NCI-H82 (cell line): ENCODE measurements at places on chromosomes 2 and 18.

GRCh38 chr18:12679183-12679786, 21.4 kb upstream of the SPIRE1 start:
- no peak for DNase-seq

DNA sequence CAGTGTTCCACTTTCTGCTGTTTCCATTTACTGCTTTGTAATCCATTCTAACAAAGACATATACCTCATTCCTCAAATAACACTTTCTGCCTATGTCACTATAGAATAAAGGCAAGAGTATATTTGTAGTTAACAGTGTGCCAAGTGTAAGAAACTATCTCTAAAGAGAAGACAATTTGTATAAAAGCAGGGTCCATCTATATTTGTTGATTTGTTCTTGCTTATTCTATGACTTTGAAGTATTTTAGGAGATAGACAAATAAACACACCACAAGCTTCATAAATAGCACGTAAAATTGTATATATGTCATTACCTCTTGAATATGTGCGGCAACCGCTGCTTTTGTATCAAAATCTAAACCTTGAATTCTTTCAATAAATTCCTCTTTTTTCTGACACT, 56.0 kb downstream of the CCDC88A start:
- no peak for DNase-seq

- DNase-seq = no peak
Measured at GRCh38 chr18:74248189-74248588, 43.6 kb downstream of the CYB5A start.

DNA sequence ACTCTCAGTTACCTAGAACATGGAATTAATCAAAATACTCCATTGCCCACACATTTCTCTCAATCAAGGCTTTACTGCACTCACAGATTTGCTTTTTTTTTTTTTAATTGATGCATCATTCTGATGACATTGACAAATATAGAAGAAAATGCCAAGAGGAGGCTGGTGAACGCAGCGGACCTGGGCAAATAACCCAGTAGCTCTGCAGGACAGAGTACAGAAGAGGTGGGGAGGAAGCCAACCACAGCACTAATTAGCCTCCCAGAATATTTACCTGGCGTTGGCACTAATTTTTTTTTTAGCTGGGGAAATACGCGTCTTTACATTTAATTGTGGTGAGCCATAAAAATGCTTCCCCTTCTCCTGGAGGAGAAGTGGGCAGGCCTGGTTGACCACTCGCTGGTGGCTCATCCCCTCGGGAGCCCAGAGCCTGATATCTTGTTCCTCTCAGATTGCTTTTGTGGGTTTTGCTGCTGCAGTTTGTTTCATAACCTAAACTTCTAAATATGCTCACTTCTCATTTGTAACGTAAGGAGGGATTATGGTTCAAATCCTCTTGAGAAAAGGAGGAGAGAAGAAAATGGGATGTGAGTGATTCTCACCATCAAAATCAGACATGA, 165.8 kb upstream of the EPB41L3 start:
- no peak for DNase-seq

- DNase-seq = no peak
Measured at GRCh38 chr18:2672410-2672809, 16.9 kb downstream of the SMCHD1 start.

- DNase-seq = no peak
Measured at GRCh38 chr2:134815741-134816140, 22.7 kb upstream of the ACMSD start.

DNA sequence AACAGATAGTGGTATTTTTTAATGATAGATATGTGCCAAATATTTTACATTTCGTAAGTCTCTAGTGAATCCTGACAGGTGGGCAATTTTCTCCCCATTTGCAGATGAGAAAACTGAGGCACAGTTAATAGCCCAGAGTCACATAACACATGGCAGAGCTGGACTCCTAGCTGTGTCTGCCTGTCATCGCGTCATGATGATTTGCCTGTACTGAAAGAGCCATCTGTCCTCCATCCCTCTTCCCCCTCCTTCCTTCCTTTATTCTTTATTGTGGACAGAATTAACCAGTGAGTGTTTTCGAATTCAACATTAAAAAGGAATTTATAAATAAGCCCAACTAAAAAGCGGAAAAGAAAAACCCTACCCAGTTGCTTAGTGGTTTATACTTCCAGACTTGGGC, 3.2 kb downstream of the DNAJB2 start:
- no peak for DNase-seq

DNA sequence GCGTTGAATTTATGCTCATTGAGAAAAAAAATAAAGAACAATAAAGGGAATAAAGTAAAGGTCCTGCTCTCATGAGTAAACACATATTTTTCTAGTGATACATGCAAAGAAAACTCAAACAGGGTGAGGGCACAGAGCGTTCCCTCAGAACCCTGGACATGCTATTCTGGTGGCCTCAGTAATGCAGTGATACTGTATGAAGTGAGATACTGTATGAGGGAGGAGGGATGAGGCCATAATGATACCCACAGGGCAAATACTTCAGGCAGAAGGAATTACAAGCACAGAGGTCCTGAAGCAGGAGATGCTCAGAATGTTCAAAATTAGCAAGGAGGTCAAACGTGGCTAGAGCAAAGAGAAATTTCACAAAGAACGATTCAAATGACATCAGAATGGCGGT, 28.4 kb upstream of the RNU4ATAC start:
- DNase-seq = no peak

DNA sequence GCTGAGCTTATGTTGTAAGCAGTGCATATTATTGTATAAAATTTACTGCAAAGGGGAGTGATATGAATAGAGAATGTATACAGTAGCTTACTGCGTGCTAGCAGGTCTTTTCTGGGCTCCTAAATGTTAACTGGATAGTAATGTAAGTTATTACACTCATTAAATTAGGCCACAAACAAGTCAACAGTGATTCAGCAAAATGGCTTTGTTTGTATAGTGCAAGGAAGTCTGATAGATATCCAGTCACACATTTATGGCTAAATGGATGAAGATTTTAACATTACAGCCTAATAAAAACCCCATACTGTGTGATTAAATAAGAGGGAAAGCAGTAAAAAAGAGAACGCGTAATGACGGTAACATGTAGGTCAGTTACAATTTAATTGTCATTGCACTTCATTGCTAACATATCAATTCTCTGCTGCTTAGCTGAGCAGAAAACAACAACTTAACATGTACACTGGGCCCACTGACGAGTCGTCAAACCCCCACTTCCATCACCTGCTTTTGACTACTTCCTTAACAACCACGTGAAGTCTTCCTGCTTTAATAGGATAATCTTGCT, 665.0 kb upstream of the FANCL start:
- DNase-seq = peak; percentile 67

GRCh38 chr2:41916177-41916576, 131.6 kb upstream of the PKDCC start:
- no peak for DNase-seq

GRCh38 chr2:104434318-104434792, 419.6 kb upstream of the POU3F3 start:
- no peak for DNase-seq

- no peak for DNase-seq
Measured at GRCh38 chr2:20584399-20585358, 66.2 kb downstream of the HS1BP3 start.

DNA sequence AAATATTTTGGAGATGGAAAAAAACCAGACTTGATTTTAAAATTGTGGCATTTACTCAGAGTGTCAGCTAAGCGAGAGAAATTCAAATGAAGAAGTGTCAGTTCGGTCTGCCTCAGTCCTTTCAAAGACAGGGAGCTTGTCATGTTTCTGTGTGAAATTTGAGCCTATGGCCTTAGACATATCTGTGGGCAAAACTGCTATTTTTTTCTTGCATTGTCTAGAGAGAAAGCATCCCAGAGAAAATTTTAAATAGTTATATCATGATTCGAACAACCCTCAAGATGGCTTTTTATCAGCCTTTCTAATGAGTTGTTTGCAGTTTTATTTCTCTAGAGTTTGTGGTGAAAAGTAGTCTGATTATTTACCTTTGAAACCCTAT, 50.2 kb upstream of the KCNE4 start:
- no peak for DNase-seq

DNA sequence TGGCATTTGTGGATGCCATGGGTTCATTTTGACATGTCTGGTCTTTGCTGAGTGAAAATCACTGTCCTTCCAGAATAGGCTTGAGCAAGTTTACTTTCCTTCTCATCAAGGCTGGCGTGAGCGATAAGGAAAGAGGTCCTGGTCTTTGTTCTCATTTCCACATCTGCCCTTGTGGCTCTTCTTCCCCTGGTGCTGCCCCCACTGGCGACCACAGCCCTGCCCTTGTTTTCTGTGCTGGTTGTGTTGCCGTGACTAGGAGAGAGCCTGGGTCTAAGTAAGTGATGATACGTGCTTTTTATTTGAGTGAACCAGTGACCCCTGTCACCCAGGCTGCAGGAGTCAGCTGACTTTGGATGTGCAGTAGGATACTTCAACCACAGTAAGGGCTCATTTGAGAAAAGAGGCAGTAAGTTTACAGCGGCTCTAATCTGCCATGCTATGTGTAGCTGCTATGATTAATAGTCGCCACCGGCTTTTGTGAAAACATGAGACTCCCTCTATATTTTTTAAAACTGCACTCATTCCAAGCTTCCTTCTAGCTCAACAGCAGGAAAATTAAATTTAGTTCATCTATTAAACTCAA, 441.7 kb downstream of the RNF144A start:
- DNase-seq = no peak

DNA sequence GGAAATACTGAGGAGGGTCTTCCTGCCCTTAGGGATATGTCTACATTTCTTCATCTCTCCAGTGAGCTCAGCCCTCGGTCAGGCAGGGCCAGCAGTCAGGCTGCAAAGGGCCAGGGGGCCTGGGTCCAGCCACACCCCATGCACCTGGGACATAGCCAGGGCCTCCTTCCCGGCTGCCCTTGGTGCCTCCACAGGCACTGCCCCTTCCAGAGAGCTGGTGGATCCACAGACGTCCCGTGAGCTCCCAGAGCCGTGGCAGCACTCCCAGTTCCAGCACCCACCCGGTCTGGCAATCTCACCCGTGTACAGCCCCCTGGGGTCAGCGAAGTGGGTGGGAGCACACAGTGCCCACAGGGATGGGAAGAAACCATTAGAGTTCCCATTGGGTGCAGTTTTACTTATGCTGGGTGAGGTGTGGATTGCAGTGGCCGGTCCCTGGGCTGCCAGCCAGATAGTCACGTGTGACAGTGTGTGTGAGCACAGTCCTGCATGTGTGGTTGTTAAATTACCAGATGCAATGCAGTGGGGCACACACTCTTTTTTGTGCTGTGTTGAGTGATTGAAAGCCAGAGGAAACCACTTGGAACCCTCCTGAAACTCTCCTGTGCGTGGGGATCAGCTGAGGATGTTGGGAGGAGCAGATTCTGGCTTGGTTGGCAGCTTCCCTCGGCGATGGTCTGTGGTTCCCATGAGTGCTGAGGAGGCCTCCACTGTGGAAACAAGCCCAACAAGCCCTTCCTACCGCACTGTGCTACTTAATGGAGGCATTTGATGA, 131.0 kb downstream of the SNTG2 start:
- no peak for DNase-seq

GRCh38 chr18:39259736-39260135, 1694.1 kb upstream of the CELF4 start:
- no peak for DNase-seq

DNA sequence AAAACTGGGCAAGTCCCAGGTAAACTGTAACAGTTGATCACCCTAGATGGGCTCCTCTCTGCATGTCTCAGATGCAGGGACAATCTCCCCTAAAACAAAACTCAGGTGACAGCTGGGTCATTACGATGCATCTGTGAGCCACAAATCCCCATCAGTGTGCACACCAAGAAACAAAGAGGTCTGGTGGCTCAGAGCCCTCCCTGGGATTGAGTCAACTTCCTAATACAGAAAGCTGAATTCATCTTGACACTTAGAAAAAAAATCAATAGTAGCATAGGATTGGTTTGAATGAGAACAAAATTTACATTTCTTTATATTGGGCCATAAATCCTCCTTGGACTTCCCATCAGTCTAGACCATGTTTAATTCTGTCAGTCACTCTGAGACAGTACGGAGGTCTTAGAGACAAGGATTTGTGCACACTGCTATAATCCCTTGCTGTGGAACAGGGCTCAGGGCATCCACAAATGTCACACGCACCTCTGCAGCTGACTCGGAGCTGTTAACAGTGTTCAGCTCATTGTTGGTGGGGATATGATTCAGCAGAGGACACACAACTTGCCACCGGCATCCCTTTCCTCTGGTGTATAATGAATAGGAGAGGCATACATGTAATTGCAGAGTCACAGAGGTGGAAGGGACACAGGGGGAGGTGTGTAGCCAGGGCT, 44.5 kb upstream of the DAPL1 start:
- peak; percentile 84 for DNase-seq

DNA sequence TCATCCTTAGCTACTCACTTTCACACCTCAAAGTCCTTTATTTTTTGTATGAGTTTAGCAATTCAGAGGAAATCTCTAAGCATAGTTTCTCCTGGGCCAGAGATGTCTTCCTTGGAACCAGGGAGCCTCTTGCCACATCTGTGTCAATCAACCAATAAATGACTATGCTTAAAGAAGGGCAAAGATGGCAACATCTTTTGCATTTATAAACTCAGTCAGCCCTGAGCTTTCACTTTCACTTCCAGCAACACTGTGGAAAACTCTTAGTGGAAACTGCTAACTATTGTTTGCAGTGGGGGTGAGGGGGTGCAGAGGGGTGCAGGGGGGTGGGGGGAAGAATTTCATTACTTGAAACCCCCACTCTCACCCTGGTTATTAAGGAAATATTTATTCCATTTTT, 3.4 kb downstream of the ACVR1C start:
- no peak for DNase-seq

DNA sequence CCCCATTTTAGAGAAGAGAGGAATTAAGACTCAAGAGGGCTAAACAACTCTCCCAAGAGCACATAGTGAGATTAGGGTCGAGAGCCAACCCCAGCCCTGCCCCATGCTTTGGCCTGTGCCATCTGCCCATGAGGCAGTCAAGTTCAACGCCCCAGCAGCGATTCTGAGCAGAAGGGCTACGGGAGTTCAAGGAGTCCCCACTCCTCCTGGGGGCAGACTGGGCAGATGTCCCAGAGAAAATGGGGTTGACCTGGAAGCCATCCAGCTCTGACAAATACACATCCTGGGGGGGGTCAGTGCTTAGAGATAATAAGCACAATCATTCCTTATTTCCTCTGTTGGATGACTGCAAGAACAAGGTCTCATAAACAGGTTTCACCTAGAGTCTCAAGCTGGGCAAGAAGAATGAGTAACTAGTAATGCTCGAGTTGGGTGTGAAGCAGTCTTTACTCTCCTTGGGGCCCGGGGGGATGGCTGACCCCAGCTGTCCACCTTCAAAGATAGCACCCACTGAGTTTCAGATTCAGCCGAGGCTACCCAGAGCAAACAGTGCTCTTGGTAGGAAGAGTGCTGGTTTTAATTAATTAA, 716.4 kb downstream of the RNF144A start:
- no peak for DNase-seq
